Activated T-helper 1 cell treated with anti-CD3 and anti-CD28 coated beads, Interleukin-2, amount 50 U/mL, for 16 hours (primary cell): ENCODE measurements at places on chromosomes 3 and 15.

DNA sequence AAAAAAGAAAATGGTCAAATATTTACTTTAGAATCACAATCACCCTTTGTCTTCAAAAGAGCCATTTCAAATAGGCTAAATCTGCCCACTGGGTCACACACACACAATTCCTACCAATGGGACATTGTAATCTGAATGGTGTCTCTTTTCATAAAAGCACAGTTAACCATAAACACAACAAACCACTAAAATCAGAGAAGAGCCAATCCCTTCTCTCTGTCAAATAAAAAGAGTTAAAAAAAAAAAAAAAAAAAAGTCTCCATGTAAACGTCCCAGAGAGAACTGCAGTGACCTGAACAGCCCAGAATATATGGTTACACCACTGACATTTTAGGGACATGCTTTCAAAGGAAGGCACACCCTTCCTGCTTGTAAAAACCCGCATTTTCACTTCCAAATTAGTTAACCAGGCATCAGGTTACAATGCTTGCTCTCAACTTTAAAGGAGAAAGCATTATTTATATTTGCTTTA is 63.7 kb downstream of the PRICKLE2 start:
- DNase-seq = no peak

DNA sequence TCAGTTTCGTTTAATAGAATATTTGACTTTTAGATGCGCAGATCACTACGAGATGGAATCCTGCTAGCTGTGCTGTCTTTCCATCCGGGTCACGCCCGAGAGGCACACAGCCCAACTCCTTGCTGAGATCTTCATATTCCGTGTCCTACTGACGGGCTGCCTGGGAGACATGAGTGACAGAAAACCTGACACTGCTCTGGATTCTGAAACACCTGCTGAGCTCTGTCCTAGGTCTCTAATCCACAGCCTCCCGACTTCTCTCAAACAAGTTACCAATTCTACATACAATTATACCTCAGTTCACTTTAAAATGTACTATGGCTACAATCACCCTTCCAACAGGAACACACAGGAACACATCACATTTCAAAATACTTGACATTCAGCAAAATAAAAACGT is 27.2 kb downstream of the TFRC start:
- no peak for DNase-seq

- DNase-seq = no peak
Observed at GRCh38 chr15:89836267-89837133, 21.8 kb upstream of the ANPEP start.

GRCh38 chr3:160950954-160951353 is 154.2 kb downstream of the B3GALNT1 start:
- DNase-seq = no peak

DNA sequence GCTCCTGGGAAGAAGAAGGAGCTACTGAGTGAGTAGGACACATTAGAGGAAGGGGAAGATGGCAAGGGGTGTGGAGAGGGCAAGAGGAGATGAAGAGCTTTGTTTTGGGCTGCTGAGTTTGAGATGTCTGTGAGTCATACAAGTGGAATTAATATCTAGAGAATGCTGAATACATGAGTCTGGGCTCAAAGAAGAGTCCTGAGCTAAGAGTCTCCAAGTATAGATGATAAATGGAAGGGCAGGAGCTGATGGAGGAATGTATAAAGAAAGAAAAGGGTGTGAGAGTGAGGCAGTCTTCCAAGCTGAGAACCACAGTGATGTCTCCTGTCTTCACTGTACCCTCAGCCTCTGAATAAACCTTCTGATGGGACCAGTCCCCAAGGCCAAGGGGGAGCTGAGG is 205.5 kb upstream of the MRPL3 start:
- no peak for DNase-seq

GRCh38 chr3:97983933-97984491 is 11.8 kb upstream of the RIOX2 start:
- no peak for DNase-seq

- no peak for DNase-seq
Observed at GRCh38 chr3:186001842-186002241, 64.0 kb upstream of the TRA2B start.

DNA sequence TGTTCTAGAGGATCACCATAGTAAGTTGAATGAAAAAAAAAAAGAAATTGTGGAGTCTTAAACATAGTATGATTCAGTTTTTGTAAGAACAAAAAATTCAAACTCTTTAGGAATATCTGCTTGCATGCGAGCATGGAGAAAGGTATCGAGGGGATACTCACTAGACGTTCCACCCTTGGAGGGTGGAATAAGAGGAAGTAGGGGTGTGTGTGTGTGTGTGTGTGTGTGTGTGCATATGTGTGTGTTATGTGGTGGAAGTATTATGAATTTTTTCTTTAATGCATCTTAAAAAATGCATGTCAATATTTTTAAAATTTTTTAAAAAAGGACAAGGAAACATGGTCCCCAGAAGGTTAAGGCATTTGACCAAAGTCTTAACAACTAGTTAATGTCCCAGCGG is 26.5 kb upstream of the SIAH2 start:
- no peak for DNase-seq

- no peak for DNase-seq
Observed at GRCh38 chr3:15063656-15064286, 1.3 kb downstream of the MRPS25 start.

DNA sequence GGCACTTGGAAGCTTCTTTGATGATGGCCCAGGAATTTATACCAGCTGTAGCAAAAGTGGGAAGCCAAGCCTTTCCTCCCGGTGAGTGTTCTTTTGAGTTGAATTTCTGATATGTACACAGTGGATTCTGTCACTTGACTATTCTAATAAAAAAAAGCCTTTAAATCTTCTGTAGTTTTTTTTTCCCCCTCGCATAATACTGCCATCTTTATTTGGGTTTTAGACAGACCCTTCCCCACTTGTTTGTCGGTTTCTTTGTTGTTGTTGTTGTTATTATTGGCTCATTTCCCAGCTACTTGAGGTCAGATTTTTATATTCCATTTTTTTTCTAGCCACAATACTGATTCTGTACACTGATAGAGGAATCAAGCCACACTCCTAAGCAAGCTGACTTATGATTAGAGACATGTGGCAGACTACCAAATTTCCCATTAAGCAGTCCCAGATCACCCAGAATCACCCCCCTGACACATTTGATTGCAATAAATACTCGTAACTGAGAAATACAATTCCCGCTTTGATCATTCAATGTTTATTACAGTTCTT is 122.4 kb upstream of the IL12A start:
- DNase-seq = no peak
